Nephron progenitor cell (in vitro differentiated cells): ENCODE measurements at places on chromosomes 5 and 9.

- peak; percentile 43 for DNase-seq
Observed at GRCh38 chr5:159975462-159976019, 33.4 kb upstream of the TTC1 start.

GRCh38 chr9:12748016-12748415 is 26.8 kb upstream of the LURAP1L start:
- no peak for DNase-seq

GRCh38 chr5:57417971-57418370 is 64.6 kb downstream of the ACTBL2 start:
- no peak for DNase-seq

DNA sequence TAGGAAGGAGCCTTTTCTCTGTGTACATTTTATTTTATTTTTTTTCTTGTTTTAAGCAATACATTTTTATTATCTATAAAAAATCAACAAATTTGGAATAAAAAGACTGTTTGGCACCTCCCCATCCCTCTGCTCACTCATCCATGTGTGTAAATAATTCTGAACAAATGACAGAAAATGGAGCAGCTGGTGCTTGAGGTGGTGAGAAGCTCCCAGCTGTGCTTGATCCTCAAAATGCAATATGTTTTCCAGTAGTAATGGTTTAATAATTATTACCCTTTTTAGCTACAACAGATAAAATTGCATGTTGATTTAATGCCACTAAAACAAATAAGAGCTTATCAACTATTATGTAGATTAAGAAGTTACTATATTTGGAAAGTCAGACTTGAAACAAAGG is 132.5 kb downstream of the CDH18 start:
- DNase-seq, result no peak

GRCh38 chr5:55407984-55408383 is 100.2 kb downstream of the MTREX start:
- DNase-seq, result no peak

GRCh38 chr9:112848316-112849151 is 42.1 kb downstream of the SLC46A2 start:
- no peak for DNase-seq

DNA sequence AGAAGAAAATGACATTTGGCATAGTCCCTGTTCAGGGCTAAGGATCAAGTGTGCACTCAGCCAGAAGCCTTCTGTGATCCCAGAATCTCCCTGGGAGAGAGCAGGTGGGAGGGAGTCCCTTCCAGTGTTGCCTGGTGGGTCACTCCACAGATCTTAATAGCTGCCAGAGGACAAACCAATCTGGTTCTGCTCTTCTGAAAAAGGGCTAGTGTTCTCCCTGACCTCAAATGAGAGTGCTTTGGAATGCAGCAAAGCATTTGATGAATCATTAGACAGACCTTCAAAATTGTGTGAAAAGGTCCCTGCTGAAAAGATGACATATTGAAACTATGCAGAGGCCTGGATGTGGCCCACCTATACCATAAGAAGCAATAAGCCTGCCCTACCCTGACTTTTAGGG is 339.7 kb downstream of the TMEM232 start:
- no peak for DNase-seq

GRCh38 chr9:96117398-96118080 is 184.4 kb downstream of the HSD17B3 start:
- DNase-seq, result no peak

- DNase-seq, result no peak
Observed at GRCh38 chr9:136992819-136993369, 672 bp downstream of the PAXX start.

GRCh38 chr9:115367780-115368525 is 250.0 kb upstream of the TNC start:
- no peak for DNase-seq

DNA sequence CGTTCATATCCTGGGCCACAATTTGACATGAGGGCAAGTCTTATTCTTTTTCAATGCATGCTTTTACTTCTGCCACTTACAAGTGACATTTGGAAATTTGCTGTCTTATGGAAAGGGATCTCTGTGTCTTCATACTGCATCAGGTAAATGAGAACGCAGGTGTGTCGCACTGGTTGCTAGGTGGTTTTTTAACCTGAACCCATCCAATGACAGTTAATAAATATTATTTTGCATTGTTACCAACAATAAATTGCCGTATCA is 1.1 kb downstream of the ADAMTS16 start:
- no peak for DNase-seq

DNA sequence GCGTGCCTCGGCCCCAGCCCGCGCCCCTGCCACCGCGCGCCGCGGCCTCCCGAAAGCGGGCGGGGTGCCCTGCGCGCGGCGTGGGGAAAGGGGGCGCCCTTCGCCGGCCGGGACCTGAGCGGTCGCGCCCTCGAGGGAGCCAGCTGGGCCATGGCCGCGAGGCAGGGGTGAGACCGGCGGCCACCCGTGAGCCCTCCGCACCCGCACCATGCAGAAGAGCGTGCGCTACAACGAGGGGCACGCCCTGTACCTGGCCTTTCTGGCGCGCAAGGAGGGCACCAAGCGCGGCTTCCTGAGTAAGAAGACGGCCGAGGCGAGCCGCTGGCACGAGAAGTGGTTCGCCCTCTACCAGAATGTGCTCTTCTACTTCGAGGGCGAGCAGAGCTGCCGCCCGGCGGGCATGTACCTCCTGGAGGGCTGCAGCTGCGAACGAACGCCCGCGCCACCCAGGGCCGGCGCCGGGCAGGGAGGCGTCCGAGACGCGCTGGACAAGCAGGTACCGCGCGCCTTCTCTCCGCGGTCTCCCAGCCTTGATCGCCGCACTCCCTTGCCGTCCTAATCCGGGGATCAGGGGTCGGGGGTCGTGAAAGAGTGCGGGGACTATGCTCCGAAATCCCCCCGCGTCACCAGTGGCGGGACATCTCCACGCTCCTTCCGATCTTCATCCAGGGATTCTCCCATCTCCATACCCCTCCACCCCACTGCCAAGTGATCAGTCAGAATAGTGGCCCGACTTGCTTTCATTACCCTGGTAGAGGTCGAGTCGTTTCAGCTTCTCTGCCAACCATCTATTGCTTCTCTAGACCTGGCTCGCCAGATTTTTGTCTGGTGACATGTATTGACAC is 590 bp downstream of the RASGRF2 start:
- DNase-seq, result peak; percentile 50

DNA sequence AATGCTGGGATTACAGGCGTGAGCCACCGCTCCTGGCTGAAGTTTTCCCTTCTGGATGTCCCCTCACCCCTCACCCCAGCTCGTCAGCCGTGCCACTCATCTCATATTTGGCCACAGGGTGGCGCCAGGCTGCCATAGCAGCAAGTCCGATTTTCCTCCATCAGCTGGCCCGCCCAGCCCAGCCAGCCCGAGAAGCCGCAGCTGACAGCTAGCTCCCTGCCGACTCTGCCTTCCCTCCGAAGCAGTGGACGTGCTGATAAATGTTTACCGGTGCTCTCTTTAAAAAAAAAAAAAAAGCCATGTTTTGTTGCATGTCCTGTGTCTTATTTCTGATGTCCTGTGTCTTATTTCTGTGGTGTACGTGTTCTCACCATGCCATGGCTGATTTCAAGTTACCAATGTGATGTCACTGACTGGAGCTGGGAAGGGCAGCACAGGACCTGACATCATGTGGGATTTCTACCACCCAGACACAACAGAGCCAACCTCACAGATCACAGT is 58.3 kb downstream of the PFDN1 start:
- DNase-seq, result peak; percentile 91

DNA sequence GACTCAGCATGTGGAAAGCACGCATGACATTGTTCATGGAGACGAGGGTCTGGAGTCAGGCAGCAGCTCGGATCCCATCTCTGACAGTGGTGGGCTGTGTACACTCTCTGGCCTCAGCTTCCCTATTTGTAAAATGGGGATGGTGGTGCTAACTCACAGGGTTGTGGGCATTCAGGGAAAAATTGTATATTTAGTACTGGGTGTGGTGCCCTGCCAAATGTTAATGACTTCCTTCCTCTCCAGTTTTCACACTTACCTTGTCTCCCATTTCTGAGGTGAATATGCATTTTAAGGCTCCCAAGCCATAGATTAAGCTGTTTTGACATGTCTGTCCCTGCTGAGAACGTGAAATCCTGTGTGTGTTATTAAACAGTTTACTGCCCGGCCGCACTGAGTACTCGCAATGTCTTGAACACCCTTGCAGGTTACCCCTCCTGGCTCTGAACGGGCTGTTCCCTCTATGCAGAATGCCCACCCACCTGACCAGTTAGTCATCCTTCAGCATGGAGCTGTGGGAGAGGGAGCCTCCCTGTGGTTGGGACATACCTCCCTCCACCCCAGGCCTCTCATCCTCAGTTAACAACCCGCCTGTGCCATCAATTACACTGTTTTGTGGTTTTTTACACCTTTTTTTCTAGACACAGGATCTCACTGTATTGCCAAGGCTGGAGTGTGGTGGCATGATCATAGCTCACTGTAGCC is 25.8 kb downstream of the TJP2 start:
- DNase-seq, result no peak
